GM10248 (cell line): ENCODE measurements at places on chromosomes 6 and 20.

DNA sequence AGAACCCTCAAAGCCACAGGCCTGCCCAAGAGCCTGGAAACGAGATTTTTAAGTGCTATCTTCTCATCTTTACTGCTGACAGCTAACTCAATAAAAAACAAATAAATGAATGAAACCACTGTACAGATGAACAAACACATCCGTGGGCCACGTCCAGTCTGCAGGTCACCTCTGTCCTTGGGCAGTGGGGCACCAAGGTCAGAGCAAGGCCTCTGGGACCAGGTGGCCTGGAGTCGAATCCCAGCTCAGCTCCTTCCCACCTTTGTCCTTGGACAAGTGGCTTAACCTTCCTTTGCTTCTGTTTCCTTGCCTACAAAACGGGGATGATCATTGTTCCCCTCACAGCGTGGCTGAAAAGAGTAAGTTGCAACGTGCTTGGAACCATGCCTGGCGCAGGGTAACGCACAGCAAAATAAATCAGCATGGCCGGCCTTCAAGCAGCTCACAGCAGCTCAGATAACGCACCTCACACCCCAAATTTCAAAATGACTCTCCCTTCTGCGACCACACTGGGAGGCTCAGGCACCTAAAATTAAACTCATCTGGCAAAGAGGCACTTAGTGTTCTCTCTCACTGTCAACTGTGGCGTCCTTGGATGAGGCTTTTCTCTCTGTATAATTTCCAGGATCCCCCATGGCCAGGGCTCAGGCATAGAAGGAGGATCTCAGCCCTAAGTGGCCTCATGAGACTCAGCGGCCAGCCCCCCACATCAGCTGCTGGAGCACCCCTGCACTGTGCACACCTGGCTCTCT is 35.7 kb downstream of the RRBP1 start:
- no peak for DNase-seq

GRCh38 chr6:149636124-149636523 is 12.4 kb downstream of the KATNA1 start:
- DNase-seq = no peak

- DNase-seq = no peak
Measured at GRCh38 chr20:49965781-49966305, 16.9 kb upstream of the SNAI1 start.

- DNase-seq = no peak
Measured at GRCh38 chr20:33404281-33404680, 3.0 kb upstream of the CDK5RAP1 start.

DNA sequence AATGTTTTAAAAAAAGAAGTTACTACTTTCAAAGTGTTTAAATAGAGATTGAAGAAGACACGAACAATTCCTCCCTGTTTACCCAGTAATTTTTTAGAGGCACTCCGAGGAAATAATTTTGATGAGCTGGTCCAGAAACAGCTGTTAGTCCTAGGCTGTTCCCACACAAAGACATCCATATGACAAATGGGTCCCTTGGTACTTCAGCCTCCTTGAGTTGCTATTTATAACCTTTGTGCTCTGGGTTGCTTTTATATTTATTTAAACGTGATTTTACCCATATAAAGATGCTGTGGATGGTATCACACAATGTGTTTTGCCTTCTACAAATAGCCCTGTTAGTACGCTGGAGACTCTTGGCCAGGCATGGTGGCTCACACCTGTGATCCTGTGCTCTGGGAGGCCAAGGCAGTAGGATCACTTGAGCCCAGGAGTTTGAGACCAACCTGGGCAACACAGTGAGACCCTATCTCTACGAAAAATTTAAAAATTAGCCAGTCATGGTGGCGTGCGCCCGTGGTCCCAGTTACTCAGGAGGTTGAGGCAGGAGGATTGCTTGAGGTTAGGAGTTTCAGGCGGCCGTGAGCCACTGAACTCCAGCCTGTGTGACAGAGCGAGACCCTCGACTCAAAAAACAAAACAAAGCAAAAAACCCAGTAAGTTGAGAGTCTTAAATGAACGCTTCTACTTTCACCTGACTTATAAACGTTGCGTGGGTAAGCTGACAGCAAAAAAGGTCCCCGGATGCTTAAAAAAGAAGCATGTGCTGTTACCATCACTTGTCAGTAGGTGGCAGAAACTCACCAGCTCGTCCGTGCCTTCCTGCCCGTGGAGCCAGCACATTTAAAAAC is 56.9 kb upstream of the ARMH2 start:
- DNase-seq = peak; percentile 78

- DNase-seq = no peak
Measured at GRCh38 chr6:55495277-55495676, 83.7 kb downstream of the HMGCLL1 start.

GRCh38 chr6:68691120-68691519 is 56.0 kb downstream of the ADGRB3 start:
- no peak for DNase-seq

DNA sequence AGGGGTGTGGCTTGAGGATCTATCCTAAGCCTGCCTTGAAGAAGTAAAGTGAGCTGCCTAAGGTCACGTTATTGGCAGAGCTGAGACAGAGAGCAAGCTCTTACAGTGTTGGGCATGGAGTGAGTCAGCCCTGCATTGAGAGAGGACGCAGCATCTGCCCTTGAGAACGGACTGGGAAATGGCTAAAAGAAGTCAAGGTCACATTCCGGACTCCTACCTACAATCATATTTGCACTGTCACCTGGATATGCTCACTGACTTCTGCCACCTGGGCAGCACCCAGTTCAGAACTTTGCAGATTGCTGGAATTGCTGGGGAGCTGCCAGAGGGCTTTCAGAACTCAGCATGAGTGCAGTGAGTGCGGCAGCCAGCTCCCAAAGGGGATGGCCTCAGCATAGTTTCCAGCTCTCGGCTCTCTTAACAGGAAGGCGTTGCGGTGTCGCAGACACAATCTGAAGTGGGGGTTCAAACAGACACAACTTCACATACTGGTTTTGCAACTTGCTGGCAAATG is 199.3 kb upstream of the SGK1 start:
- DNase-seq = no peak

- no peak for DNase-seq
Measured at GRCh38 chr6:15623276-15624116, 39.3 kb downstream of the DTNBP1 start.

DNA sequence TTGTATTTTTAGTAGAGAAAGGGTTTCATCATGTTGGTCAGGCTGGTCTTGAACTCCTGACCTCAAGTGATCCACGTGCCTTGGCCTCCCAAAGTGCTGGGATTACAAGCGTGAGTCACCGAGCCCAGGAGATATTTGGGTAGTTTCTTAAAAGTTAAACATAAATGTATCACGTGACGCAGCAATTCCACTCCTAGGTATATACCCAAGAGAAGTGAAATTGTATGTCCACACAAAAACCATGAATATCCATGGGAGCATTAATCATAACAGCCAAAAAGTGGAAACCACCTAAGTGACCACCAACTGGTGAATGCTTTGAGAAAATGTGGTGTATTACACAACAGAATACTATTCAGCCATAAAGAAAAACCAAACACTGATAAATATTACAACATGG is 164.8 kb downstream of the MRPL14 start:
- no peak for DNase-seq

DNA sequence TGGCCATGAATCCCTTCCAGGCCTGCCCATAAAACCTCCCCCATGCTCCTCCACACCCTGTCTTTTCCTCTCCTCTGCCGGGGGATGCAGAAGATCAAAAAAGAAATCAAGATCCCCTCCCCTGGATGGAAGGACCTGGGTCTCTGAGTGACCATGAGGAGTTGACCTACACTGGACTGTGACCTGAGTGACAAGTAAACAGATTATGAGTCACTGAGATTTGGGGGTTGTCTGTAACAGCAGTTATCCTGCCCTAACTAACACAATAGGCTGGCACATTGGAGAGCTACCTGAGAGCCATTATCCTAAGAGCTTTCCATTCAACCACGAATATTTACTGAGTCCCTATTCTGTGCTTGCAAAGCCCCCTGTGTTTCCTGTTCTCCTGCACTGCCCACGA is 28.4 kb upstream of the SIRPA start:
- DNase-seq = no peak

- DNase-seq = no peak
Measured at GRCh38 chr6:29705389-29706231, 17.6 kb upstream of the HLA-F start.

GRCh38 chr6:112289038-112289566 is 34.7 kb upstream of the LAMA4 start:
- DNase-seq = no peak

DNA sequence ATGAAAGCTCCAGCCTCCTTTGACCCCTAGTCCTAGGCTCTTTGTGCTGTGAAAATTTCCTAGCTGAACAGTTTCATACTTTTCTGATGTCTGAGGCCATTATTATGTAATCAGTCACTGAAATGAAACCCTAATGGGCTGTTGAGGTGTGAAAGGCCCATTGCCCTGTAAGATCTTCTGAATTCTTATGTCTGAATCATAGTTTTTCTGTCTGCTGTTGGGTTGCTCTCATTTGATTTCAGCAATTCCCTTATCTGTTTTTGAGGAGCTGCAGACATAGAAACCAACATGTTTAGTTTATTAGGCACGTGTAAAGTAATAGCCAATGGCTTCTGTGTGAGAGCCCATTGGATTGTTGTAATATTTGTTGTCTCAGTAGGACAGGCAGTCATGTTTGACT is 118.1 kb downstream of the EYA4 start:
- DNase-seq = no peak

DNA sequence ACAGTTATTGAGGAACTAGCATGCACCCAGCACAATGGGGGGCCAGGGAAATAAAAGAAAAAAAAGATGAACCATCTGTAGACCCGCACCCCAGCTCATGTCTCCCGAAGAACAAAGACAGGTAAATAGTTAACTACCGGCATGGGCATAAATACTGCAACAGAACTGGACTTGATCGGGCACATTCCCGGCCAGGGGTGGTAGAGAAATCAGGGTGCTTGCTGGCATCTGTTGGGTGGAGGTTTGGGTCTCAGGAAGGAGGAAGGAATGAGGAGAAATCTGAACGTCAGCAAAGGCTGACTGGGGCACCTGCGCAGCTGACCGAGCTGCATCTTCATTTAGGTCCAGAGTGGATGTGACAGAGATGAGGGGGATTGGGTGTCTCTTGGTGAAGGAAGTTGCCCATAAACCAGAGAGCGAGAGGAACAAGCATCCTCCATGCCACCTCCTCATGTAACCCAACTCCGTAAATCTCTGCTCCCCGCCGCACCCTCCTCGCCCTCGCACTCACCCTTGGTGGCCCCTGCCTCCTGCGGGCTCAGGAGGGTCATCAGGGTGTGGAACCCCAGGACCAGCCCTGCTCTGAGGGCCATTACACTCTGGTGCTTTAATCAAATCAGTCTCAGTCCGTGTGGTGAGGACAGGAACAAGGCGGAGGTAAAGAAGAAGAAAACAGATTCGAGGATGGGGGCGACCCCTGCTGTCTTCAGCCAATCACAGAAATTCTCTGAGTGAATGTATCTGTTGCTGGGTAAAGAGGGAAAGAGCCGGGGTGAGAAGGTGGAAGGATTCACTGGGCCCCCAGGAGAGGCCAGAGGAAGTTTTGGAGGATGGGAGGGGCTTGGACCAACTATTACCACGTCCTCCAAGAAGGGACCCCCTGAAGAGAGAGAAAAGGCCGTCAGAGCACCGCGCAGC is at the start of gene HLA-DOA:
Gene HLA-DOA (minus strand): TSS at position 648 of the 918 bp plus-strand sequence.
- peak; percentile 97 for DNase-seq

GRCh38 chr6:22451962-22452361 is 117.4 kb upstream of the HDGFL1 start:
- no peak for DNase-seq

DNA sequence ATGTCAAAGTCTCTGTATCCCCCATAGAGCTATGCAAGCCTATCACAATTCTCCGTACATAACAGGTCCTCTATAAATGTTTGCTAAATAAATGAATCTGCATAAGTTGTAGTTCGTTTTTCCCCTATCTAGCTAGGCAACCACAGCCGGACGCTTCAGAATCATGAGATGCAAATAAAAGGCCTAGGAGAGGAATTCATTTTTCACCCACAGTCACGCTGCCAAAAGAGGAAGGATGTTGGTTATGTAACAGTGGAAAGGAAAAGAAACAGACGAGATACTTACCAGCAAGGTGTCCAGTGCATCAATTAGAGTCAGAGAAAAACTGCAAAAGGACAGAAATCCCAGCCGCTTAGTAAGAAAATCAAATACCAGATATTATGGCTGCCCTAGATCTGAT is 2.4 kb downstream of the EDEM2 start:
- DNase-seq = peak; percentile 44

GRCh38 chr20:47466704-47467459 is 34.8 kb upstream of the NCOA3 start:
- no peak for DNase-seq

GRCh38 chr6:167589615-167589940 is 237.1 kb upstream of the AFDN start:
- DNase-seq = no peak

DNA sequence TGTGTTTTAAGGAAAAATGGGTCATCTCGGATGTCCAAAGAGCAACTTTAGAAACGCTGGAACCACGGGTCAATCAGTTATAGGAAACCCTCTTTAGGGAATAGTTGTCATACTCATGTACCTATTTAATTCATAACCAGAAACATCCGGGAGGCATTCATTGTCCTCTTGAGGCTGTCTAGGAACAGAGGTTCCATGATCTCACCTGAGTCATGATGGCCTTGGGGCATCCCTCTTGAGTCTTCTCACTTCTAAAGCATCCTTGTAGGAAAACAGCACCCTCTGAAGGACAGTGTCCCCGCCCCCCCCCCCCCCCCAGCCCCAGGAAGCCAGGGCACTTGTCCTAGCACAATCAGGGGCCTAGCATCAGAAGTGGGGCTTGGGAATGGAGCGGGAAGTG is 46.3 kb upstream of the CDH4 start:
- DNase-seq = no peak

GRCh38 chr20:9627219-9627618 is 112.8 kb downstream of the LAMP5 start:
- no peak for DNase-seq

GRCh38 chr6:28353981-28354676 is 4.4 kb downstream of the ZKSCAN3 start:
- no peak for DNase-seq

DNA sequence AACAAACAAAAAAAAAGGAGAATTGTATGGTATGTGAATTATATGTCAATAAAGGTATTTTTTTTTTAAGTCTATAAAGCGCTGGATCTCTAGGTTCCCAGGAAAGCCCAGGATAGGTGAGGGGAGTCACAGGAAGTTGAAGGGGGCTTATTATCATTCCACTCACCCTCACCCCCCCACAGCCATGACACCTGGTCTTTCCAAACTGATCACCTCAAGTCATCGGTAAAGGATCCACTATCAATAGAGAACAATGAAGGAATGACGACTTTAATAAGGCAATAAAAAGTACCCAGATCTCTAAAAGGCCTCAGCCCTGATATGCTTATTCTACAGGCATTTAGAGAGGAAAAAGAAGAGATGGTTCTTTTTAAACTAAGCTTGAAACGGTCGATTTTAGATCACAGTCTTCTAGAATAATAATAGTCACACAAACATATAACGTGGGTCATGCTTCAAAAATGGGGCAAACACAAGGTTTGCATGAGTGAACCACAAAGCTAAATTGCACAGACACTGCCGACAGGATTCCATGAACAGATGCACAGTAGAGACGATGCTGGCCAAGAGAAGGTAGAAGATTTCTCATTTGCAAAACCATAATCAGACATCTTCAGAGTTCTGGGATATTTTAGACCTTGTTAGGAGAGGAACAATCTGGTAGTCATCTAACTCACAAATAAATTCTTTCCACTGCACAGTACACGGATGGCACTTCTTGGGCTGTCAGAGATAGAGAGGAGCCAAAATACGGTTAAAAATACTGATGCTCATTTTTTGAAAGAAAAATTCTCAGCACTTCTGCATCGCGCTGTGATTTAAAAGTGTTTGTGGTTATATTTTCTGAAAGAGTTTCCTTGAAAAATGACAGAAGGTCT is 21.0 kb downstream of the ZMYND8 start:
- no peak for DNase-seq
